ENCODE measurements at places on chromosomes 7 and 10.

- DNase-seq = no peak
These were observed 587.1 kb upstream of the KCND2 start for GRCh38 chr7:119685906-119686305.

GRCh38 chr10:127657056-127657455 is 79.9 kb upstream of the FOXI2 start:
- no peak for DNase-seq

GRCh38 chr10:70649526-70649925 is 22.8 kb upstream of the ADAMTS14 start:
- no peak for DNase-seq

DNA sequence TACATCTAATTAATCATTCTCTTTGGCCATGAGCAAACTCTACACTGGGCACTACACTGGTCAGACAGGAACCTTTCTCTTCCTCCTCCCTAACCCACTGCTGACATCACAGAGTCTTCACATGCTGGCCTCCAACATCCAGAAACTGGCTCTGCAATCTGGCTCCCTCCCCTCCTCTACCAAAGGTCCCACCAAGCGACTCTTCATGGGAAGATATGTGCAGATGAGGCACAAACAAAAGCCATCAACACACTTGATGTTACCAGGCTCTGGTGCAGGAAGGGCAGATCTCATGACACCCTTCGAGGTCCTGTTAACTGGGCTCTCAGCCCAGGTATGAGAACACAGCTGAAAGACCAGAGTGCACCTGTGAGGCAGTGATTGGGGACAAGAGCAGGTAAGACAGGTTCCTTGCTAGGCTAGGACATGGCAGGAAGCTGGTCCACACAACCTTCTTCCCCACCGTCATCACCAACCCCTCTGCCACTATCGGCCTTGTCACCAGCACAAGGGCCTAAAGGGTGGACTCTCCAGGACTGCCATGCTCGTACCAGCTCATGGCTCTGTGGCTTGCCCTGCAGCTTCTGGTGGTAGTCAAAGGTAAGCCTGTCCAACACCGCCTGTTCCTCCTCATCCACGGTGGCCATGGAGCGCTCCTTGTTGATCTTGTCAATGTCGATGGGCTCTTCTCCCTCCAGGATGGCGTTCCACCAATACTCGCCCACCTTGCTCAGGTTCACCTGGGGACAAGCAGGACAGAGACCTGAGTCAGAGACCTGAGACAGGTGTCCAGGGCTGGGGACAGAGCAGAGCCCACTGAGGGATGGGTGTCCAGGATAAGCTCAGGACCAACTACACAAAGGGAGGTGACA is 66.6 kb upstream of the CAMK2B start:
- no peak for DNase-seq

- no peak for DNase-seq
These were observed 1.8 kb upstream of the OPN1SW start for GRCh38 chr7:128777156-128778123.

DNA sequence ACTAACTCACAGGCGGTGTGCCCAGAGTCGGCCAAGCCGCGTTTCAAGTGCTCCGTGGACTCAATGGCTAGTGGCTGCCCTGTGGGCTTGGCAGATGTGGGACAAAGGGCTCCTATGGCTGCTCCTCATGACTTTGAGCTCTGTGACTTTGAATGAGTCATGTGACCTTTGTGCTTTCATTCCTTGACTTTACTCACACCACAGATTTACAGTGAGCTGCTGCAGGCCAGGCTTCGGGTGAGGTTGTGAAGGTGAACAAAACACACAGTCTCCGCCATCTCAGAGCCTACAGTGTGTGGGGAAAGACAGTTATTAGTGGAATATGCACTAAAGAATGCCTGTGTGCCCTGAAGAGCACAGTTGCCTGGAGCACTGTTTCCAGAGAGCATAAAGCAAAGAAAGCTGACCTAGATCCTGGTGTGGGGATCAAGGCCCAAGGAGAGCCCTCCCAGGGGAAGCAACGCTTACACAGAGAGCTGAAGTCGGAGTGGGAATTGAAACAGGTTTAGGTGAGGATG is 29.7 kb upstream of the PLEKHA1 start:
- DNase-seq = no peak

- no peak for DNase-seq
These were observed 51.5 kb downstream of the IMMP2L start for GRCh38 chr7:111510584-111511378.

GRCh38 chr10:3090914-3091787 is 23.8 kb downstream of the PFKP start:
- DNase-seq = no peak

GRCh38 chr7:191981-192649 is at the start of gene FAM20C:
Gene FAM20C (plus strand): TSS chr7:192571. CDS start chr7:193200, 629 bp downstream.
- peak; percentile 72 for DNase-seq

DNA sequence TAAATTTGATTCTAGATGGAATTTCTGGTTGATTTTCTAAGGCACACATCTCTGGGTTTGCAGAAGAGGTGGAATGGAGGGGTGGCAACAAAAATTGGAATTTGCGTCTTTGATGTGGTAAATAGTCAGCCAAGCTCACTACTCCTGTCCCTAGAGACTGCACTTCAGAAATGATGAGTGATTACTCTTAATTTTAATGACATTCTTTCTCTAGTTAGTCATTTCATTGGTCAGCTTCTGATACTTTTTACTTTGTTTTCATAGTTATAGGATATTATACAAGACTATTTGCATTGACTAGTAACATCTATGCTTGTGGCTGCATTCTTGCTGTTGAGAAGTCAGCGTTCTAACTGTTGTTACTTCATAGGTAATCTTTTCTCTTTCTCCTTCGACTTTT is 658.3 kb downstream of the SUGCT start:
- no peak for DNase-seq

All from GM04504 (cell line).